SHP77 (cell line): ENCODE measurements at places on chromosomes 16 and 17.
A peak's percentile ranks its signal among the peaks of the same experiment; 100 is the strongest.

DNA sequence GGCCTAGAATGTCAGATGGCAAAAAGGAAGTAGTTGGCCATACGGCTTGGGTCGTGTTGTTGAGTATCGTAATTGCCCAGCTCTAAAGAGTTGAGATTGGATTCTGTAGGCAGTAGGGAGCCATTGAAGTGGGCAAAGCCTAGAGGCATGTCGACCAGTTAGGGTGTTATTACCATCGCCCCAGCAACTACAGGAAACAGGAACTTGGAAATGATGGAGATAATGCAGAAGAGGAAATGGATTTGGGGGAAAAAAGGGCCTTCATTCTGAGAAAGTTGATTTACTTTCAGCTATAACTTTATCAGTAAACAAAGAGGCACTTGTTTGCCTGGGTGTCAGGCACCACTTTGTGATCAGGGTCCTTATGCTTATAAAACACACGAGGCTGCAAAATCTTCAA is 52.6 kb downstream of the COX10 start:
- DNase-seq: no peak

- no peak for DNase-seq
Measured at GRCh38 chr17:10316801-10317542, 55.8 kb downstream of the MYH13 start.

- DNase-seq: no peak
Measured at GRCh38 chr16:89983536-89983935, 35.0 kb downstream of the DEF8 start.

- DNase-seq: no peak
Measured at GRCh38 chr17:76635659-76636360, 7.7 kb downstream of the ST6GALNAC1 start.

DNA sequence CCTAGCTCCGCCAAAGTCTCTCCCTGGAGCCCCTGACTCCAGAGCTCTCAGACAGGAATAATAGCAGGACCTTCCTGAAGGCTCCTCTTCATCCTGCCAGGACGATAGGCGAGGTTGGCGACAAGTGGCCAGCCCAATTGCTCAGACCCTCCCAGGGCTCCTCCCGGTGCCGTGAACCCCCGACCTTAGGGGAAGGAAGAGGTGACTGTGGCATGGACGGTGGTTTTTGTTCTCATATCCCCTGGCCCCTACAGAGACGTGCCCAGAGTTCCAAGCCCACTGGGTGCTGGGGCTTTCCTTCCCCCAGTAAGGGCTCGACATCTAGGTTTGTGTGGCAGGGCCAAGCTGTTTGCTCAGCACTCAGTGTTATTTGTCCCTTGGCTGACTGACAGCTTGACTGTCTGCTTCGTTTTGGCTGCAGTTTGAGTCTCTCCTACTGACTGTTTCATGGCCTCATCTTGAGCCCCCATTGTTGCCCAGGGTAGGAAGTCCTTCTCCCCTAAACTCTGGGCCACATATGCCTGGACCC is 4.6 kb upstream of the ADCY7 start:
- DNase-seq: peak; percentile 34

DNA sequence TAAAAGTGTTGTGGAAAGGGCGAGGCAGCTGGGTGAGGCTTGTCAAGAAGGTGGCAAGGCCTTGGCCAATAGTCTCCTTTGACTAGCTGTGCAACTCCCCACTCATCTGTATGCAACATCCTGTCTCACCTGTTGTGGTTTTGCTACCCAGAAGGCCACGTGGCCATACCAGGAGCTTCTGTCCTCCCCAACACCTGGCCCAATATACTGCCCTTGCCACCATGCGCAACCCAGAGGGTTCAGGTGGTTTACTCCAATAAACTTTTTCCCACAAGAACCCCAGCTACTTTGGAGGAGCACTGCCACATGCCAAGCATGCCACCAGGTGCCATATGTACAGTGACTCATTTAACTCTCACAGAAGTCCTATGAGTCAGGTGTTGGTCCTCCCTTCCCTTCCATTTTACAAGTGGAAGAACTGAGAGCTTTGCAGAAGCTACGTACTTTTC is 10.2 kb downstream of the MYO19 start:
- no peak for DNase-seq
